ENCODE measurements at places on chromosomes 7 and 10. TPM values are rescaled to one million over a fixed set of nuclear protein-coding genes. Genes with fewer than 3 reads are reported as not detected.

Gene CALML3
- total RNA-seq = not detected

- no peak for DNase-seq
Measured at GRCh38 chr10:74875966-74876365, 49.6 kb downstream of the KAT6B start.

GRCh38 chr10:72424561-72424960 lies 69.8 kb upstream of the DNAJB12 start:
- DNase-seq = no peak

- no peak for DNase-seq
Measured at GRCh38 chr7:136167991-136168390, 190.8 kb upstream of the MTPN start.

DNA sequence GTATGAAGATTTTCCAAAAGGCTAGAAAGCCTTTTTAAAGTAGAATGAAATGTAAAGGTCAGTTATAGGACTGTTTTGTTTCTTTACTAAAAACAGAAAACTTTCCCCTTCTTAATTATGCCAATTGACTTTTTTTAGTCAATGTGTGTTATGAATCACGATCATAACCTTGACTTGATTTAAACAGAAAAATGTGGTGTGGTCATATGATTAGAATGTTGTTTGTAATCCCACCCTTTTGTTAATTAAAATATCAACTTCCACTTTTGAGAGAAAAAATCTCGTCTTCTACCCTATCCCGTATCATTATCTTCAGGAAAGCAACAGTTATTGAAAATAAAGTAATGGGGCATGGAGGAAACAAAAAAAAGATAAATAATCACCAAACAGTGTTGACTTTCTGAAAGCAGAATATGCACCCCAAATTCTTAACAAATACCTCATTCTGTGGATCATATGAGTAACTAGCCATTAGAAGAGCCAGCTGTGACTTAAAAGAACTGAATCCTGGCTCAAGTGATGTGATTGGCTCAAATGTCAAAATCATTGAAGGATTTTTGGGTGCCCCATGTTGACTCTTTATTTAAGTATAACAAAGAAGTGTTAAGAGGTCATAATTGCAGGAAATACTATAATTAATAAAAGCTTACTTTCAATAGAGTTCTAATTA lies 32.3 kb upstream of the SLC16A12 start:
- no peak for DNase-seq

DNA sequence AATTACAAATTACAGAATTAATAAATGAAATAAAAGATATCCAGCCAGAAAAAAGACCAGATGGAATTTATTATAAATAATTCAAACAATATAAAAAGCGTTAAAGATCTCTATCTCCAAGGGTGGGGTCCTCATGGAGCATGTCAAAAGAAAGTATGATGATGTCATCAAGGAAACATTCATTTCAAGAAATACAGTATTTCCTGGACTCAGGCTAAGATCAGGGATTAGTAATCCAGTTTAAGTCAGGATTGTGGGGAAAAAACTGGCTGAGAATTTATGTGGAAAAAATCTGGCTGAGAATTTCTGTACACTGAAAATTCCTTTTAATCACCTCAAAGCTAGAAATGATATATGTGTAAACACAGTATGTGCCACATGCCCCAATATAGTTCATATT lies 1075.3 kb downstream of the XPNPEP1 start:
- DNase-seq = no peak

- no peak for DNase-seq
Measured at GRCh38 chr10:32538256-32538655, 92.3 kb downstream of the CCDC7 start.
